ENCODE measurements at places on chromosomes 16 and 17.

DNA sequence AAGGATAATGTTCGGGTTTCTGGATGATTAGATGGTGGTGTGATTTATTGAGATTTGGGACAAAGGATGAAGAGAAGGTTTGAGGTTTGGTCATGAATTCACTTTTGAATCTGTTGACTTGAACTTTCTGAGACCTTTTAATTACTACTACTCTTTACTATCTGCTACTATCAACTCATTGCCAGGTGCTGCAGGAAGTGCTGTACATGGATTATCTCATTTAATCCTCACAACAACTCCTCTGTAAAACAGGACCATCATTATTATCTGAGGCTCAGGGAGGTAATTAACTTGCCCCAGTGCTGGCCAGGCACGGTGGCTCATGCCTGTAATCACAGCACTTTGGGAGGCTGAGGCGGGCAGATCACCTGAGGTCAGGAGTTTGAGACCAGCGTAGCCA, 2.9 kb upstream of the ANKRD40 start:
- no peak for DNase-seq

GRCh38 chr16:48235556-48236136, 8.5 kb upstream of the LONP2 start:
- DNase-seq: no peak

DNA sequence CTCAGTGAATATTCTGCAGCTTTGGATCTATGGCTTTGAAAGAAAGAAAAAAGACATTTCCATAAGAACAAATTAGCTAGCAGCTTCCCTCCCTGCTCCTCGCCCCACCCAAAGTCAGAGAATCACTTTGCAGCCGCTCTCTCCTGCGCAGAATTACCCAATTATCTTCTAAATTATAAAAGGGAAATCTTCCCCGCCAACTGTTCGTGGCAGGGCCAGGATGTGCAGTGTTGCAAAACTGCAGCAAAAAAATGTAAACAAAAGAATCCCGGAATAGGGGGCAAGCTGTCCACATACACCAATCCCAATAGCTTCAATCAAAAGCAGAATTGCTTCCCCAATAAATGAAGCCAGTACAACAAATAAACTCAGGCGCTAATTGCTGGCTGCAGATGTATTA, 510.6 kb downstream of the RBFOX1 start:
- no peak for DNase-seq

- no peak for DNase-seq
Observed at GRCh38 chr17:27554152-27554551, 76.8 kb upstream of the LGALS9 start.

DNA sequence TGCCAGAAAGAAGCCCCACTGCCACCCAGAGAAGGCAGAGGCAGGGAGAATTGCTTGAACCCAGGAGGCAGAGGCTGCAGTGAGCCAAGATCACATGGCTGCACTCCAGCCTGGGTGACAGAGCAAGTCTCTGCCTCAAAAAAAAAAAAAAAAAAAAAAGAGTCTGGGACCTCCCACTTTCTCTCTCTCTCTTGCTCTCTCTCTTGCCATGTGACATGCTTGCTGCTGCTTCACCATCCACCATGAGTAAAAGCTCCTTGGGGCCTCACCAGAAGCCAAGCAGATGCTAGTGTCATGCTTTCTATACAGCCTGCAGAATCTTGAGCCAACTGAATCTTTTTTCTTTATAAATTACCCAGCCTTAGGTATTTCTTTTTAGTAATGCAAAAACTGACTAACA, 21.5 kb upstream of the SRSF1 start:
- DNase-seq: no peak

DNA sequence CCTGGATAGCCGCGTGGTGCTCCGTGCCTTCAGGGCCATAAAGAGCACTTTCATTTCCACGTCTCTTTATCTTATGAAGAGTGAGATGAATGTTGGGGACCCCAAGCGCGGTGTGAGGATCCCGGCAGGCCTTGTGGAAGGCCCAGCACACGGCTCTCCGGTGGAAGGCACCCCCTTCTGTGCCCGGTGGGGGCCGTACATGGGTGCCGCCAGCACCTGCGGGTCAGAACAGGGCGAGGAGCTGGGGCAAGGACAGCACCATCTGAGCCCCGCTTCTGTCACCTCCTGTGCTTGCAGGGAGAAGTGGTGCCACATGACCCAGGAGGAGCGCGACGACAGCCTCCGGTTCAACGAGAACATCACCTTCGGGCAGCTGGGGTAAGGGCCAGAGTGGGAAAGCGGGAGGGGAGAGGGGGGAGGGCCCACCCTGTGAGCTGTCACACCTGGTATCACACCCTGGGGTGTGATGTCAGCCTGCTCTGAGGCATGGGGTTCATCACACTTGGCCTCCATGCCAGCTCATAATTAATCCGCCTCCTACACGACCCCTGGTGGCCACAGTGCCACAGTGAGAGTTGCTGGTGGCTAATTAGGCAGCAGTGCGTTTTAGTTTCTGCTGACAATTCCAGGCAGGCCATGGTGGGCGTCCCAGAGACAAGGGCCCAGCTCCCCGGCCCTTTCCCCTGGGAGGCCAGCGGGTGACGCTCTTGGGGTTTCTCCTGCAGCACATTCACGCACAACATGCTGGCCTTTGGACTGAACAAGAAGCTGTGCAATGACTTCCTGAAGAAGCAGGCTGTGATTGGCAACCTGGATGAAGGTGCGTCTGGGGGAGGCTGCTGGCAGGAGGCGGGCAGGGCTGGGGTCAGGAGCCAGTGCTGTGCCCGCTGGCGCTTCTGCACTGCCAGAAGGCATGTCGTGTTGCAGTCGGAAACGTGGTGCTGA, 25.7 kb downstream of the CIBAR2 start:
- DNase-seq: peak; percentile 65

GRCh38 chr17:78557598-78558039, 19.6 kb downstream of the DNAH17 start:
- no peak for DNase-seq

GRCh38 chr17:81741594-81742452, 29.7 kb downstream of the SLC25A10 start:
- DNase-seq: no peak

DNA sequence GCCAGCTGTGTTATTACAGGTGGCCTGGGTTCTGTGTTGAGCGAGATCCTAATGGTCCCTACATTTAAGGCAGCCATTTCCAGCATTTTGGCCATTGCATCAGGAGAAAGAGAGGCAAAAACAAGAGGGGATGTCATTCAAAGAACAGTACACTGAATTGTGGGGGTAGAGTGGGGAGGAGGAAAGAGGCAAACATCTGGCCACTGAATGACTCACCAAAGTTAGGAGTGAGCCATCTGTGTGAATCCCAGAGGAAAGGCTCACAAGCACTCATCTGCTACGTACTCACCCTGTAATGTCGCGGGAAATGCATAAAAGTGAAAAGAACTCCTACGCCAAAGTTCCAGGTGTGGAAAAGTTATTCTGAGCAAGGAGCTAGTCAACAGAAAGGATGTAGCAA, 16.7 kb downstream of the KRABD2 start:
- DNase-seq: no peak

DNA sequence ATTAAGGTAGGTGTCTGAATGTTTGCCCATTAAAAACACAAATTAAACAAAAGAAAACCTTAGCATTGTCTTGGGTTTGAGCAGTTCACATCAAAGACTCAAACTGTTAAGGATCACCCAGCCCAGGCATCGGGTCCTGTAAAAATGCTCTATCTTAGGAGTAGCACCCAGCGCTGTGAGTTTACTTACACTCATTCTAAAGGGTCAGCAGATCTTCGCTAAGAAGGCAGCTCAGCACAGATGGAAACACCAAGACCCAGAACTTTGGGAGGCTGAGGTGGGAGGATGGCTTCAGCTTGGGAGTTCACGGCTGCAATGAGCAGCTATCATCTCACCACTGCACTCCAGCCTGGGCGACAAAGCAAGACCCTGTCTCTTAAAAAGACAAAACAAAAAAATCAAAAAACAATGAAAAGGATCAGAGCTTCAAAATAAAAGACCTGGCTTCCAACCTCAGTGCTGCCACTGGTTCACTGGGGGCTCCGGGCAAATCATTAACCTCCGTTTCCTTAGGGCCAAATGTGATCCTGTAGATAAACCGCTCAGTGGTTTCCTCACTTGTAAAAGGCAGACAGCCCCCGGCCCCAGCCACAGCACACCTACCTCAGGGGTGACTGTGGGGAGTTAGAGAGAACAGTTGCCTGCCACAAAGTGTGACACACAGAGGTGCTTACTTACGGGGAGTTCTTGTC, 11.1 kb downstream of the COG1 start:
- DNase-seq: no peak

DNA sequence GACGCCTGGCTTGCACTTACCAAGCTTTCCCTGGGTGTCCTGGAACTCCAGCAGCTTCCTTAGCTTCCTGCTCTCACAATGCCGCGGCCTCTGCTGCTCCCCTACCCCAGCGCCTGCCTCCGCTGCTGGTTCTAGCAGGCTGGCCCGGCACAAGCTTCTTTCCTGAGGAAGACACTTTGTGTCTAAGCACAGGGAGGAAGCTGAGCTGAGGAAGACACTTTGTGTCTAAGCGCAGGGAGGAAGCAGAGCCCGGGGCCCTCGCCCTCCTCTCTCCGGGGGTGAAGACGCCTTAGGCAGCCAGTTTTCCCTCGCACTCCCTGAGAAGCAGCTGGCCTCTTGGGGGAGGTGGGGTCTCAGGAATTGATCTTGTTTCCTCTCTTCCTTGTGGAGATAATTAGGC, 64.9 kb downstream of the PLD6 start:
- DNase-seq: no peak

GRCh38 chr17:40362696-40363110, 1.8 kb downstream of the GJD3 start:
- peak; percentile 50 for DNase-seq

- DNase-seq: no peak
Observed at GRCh38 chr17:27091043-27091497, 202.8 kb upstream of the WSB1 start.

GRCh38 chr17:82892899-82893565, 53.2 kb upstream of the ZNF750 start:
- DNase-seq: peak; percentile 57

GRCh38 chr17:50165867-50166517, at the start of gene SGCA:
Gene SGCA, plus strand, starts transcription at chr17:50166005. Its CDS starts 36 bp downstream, at chr17:50166041.
- DNase-seq: no peak

DNA sequence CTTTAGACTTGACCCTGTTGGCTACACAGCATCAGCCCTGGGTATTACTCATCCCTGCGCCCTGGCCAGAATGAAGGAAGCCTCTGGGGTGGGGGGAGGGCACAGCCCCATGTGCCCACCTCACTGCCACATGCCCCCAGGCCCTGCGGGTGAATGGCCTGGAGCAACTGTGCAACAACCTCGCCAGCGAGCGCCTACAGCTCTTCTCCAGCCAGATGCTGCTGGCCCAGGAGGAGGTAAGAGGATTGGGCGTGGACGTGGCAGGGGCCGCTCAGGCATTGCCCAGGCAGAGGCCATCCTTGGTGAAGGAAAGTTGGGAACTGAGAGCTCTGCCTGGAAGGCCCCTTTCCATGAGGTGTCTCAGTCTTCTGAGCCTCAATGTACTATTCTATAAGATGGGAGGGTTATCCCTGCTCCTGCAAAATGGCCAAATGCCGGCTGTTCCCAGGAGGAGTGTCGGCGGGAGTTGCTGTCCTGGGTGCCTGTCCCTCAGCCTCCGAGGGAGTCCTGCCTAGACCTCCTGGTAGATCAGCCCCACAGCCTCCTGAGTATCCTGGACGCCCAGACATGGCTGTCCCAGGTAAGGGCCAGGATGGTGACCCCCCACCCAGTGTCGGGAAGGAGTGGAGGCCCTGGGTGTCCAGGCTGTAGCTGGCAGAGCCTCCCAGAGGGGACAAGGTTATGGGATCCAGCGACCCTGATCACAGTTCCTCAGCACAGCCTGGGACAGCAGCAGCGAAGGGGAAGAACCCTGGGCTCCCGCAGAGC, 8.9 kb downstream of the MYO15B start:
- no peak for DNase-seq

DNA sequence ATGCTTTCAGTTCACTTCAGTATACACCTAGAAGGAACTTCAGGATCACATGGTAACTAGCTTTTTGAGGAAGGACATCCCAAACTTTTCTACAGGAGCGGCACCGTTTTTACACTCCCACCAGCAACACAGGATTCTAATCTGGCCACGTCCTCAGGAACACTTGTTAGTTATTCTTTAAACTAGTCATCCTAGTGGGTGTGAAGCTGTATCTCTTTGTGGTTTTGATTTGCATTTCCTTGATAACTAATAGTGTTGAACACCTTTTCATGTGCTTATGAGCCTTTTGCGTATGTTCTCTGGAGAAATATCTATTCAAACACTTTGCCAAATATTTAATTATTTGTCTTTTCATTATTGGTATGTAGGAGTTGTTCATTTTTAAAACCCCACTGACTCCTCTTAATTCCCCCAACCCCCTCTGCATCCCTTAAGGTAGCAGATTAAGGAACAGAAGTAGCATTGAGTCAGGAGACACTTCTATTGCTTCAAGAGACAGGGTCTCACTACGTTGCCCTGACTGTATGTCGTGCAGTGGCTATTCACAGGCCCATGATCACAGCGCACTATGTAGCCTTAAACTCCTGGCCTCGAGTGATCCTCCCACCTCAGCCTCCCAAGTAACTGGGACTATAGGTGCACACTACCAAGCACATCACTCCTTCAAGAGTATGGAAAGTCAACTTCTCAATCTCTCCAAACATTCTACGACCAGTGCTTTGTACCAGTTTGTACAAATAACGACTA, 25.4 kb downstream of the YWHAE start:
- DNase-seq: no peak

- DNase-seq: no peak
Observed at GRCh38 chr17:50210240-50211225, 9.1 kb upstream of the COL1A1 start.
